ENCODE measurements at places on chromosomes 2 and 18.

- DNase-seq: no peak
Measured at GRCh38 chr2:75047992-75048625, 89.7 kb downstream of the POLE4 start.

GRCh38 chr2:75140288-75140687 lies 59.0 kb downstream of the TACR1 start:
- no peak for DNase-seq

- no peak for DNase-seq
Measured at GRCh38 chr2:200778038-200778437, 33.7 kb upstream of the BZW1 start.

DNA sequence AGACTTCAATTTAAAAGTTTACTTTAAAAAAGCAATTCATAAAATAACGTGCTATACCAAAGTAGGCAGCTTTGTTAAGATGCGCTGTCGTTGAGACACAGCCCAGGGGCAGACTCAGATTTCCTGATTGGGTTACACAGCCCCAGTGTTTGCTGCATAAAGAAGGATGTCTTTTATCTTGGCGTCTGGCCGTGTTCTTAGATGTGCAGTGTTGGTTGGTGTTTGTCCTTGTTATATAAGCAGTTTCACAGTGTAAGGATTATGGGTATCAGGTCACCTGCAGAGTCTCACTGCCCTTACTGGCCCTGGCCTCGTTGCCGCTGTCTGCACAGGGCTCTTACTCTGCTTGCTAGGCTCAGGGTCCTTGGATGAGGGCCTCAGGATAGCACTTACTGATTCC lies 108.5 kb downstream of the WDSUB1 start:
- no peak for DNase-seq

DNA sequence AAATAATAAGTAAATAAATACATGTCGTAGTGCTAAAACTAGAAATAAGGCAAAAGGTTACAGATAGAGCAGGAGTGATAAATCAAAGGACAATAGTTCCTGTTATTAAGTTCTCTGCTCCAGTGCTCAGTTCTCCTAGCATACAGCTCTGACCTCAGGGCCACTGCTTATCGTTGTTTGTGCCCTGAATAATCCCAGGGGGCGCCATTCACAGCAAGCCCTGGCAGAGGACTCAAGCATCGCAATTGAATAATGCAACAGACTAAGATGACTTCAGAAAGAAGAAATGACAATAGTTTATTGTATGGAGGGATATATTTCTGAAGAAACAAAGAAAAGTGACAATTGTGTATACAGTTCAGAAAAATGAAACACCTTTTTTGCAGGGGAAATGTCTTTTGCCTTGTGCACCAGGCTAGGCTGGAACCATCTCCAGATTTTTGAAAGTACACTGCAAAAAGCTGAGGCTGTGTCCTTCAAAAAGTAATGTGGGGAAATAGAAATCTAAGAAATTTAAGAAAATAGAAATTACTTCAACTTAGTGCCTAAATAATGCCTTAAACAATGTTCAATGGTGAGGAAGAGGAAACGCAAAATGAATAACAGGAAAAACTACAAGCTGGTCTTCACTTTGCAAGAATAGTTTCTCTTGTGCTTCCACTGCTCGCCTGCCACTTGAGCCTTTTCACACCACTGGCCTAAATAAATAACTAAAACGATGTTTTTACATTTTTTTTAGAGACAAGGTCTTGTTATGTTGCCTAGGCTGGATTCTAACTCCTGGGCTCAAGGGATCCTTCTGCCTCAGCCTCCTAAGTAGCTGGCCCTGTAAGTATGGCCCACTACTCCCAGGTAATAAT lies 19.0 kb upstream of the CCNYL1 start:
- DNase-seq: peak; percentile 26

DNA sequence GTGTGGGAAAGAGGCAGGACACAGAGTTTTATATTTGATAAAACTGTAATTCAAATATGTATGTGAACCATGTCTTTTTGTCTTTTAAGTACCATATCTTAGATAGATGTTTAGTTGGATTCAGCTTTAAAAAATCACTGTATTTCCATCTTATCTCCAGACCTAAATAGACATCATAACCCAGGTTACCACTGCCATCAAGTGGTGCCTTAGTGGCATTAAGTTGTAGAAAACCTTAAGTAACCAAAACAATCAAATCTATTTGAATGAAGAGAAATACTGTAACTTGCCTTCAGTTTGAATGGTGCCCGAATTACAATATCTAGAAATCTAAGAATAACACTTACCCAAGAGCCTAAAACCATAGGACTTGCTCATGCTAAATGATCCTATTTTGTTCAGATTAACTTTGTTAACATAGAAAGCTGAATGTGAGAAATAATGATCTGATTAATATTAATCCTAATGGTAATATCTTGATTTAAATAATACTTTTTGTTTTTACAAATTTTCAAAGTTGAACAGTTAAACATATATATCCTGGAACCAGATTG lies 92.5 kb upstream of the MAP2 start:
- DNase-seq: peak; percentile 21

DNA sequence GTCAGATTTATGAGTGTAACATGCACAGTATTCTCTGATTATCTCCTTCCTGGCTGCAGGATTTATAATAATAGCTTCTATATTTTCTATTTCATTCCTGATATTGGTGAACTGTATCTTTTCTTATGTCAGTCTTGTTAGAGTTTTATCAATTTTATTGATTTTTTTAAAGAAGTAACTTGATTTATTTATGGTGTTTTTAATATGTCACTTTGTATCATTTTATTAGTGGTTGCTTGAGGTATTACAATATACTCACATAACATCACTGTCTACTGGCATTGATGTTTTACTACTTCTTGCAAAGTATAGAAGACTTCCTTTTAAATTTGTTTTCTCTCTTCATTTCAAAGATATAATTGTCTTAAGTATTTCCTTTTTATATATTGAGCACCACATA lies 270.5 kb upstream of the GYPC start:
- no peak for DNase-seq

DNA sequence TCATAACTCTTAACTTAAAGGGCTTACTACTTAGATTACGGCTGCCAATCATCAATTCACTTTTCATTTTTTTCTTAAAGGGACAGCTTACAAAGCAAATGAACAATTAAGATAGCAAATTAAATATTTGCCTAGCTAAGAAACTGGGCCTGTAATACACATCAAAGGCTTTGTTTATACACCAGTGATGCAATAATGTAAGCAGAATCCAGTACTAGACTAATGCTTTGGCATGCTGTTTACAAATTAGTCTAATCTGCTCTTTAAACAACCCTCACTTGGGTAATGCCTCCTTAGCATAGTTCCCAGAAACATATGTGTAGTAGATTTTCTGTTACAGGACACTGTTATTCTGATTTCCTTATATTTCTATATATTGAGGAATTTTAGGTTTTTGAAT lies 105.8 kb downstream of the ARHGAP28 start:
- DNase-seq: no peak

DNA sequence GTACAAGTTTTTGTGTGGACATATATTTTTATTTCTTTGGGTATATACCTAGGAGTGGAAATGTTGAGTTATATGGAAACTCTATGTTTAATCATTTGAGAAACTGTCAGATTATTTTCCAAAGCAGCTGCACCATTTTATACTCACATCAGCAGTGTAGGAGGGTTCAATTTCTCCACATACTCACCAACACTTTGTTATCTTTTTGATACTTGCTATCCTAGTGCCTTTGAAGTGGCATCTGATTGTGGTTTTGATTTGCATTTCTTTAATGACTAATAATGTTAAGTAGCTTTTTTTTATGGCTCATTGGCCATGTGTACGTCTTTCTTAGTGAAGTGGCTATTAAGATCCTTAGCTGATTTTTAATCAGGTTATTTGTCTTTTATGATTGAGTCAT lies 64.7 kb upstream of the SLC8A1 start:
- DNase-seq: no peak

- no peak for DNase-seq
Measured at GRCh38 chr2:38602136-38602731, 494 bp downstream of the HNRNPLL start.

DNA sequence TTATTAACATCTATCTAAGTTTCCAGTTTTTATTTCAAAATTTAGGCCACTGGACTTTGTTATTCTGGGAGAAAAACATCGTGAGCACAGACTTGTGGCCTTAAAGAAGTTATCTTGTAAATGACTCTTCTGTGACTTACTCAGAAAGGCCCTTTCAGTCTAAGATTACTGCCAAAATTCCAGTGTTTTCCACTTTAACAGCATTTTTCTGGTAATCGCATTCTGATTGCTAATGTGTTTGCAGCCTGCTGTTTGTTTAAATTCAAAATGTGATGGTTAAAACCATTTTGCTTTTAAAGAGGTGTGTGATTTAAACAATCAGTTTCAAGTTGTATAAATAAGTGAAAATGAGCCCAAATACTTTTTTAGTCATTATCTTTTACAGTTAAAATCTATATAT lies 136.7 kb upstream of the DAPL1 start:
- no peak for DNase-seq

- no peak for DNase-seq
Measured at GRCh38 chr2:195029804-195030654, 627.0 kb upstream of the SLC39A10 start.

DNA sequence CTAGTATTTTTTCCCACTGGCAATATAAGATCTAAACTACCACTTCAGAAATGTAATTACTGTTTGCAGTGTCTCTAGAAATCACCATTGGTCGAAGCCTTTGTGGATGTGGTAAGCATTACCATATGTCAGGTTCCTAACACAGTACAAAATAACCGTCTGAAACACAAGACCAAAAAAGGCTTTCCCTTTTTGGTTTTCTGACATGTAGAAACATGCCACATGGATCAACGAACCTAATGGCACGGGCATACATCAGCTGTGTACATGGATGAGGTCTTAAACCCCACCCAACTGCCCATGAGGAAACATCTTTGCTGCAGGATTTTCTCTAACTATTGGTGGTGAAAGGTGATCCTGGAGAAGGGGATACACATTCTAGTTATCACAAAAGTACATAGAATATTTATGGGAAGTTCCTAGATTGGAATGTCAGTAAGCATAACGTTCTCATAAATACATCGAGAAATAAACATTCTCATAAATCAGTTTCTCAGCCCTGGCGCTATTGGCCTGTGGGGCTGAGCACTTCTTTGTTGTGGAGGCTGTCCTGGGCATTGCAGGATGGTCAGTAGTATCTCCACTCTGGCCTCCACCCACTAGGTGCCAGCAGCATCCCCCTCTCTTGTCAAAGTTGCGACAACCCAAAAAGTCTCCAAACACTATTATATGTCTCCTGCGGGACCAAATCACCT lies 9.0 kb downstream of the VIT start:
- DNase-seq: no peak

- DNase-seq: no peak
Measured at GRCh38 chr2:212028798-212029394, 509.7 kb downstream of the ERBB4 start.

GRCh38 chr2:226661789-226662545 lies 137.7 kb downstream of the IRS1 start:
- DNase-seq: no peak

DNA sequence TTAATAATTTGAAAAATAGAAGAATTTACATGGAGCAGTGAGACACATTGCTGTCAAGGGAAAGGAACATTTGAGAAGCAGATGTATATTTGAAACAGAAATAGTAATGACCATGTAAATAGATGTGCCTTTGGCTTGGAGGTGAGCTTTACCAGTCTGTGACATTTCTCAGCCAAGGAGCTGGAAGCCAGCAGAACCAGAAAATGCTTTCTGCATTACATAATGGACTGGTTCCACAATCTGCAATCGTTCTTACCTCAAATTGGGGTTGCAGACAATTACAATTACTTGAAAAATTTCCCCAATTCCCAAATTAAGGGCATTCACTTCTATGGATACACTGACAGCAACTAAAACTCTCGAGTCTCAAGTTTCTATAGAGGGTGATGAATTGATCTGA lies 59.7 kb downstream of the HNMT start:
- DNase-seq: no peak

- DNase-seq: no peak
Measured at GRCh38 chr2:70083344-70084156, 3.7 kb upstream of the PCBP1 start.

DNA sequence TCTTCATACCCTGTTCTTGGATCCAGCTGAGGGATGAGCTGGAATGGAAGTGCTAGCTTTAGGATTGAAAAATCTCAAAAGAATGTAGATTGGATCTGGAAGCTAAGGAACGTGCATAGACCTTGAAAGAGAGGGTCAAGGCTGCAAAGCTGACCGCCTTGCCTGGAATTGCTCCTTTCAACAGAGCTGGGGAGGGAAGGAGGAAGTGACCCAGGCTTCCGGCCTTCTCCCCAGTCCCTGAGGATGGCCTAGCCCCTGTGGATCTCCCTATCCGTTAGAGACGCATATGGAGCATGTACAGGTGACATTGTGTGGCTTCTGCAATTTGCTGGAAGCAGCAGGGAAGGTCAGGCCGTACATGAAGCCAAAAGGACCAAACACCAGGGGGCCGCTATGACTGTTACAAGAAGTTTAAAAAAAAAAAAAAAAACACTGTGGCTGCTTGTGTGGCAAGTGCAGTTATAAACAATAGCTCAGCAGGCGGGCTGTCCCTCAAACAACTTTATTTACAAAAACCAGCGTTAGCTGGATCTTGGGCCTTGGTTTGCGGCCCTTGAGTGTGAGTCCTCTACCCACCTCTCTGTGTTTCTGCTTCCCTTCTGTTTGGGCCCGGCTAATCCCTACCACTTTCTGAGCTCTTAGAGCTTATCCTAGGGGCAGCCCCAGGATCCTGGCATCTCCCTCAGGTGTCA lies 227.6 kb downstream of the SEPTIN10 start:
- no peak for DNase-seq

DNA sequence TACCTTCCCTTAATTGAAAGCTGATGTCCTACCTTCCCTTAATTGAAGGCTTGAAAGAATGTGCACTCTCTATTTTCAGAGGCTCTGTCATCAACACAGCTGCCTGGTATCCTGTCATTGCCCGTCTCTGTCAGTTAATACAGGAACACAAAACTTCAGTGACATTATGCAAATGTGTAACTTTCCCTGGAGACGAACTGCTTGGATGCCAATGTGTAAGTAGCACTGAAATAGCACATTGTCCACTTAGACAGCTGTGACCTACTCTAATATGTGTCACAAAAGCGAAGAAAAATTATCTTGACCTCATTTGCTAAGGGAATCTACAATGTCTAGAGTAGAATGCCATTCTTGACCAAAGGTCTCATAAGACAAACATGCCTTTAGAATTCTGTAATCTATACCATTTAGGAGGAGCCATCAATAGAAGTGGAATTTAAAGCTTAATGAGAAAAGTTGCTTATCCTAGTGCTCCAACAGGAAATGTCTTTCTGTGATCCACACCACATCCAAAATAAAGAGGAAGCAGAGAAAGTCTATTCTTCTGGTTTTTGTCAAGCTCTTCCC lies 138.1 kb downstream of the BARD1 start:
- no peak for DNase-seq

DNA sequence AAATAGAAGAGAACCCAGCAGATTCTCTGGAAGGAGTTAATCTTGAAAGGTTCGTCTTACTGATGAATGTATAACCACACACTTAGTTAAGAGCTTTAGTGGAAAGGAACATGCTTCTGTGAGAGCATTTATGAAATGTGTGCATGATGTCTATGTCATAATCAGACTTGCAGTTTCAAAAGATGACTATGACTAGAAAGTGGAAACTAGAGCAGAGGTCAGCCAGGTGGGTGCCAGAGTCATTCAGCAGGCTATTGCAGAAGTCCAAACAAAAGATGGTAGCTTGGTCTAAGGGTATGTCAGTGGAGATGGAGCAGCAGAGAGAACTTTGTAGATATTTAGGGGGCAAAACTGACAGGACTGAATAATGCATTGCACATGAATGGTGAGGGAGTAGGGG lies 825.8 kb downstream of the DCC start:
- no peak for DNase-seq
